ENCODE measurements at places on chromosomes 7 and 10.

DNA sequence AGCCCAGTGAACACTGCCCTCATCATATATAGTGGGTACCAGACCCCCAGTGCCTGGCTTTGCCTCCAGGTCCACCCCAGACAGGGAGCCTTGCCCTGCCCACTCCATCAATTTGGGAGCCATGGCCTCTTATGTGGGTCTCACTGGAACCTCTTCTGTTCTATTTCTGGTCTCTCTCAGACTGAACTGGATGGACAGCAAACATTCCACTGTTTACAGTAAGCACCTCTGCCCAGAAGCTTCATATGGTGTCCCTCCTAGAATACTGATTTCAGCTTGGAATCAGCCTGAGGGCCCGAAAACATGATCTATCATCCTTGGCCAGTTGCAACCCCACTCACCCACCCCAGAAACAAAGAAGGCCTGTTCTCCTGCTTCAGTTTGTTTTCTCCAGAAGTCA is 81.0 kb upstream of the SLF2 start:
- DNase-seq = no peak

- peak; percentile 48 for DNase-seq
These were observed 1.3 kb downstream of the ZNRF2 start for GRCh38 chr7:30285536-30286284.

DNA sequence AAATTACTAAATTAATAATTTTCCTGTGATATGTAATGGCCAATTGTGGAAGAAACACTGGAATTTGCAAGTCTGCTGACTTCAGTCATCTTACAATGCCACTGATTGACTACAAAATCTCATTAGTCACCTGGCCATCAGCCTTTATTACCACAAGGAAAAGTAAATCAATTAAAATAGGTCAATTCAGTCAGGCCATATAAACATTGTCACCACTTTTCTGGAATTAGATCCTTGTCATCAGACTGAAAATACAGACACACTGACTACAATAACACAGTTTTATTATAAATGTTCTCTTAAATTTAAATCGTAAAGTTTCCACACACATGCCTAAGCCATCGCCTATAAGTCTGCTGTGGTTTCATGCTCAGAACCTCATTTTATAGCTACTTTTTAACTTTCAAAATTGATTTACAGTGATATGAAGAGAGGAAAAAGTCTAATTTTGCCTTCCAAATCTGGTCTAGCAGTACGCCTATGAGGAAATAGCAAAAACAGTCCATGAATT is 54.2 kb downstream of the RTKN2 start:
- DNase-seq = no peak

DNA sequence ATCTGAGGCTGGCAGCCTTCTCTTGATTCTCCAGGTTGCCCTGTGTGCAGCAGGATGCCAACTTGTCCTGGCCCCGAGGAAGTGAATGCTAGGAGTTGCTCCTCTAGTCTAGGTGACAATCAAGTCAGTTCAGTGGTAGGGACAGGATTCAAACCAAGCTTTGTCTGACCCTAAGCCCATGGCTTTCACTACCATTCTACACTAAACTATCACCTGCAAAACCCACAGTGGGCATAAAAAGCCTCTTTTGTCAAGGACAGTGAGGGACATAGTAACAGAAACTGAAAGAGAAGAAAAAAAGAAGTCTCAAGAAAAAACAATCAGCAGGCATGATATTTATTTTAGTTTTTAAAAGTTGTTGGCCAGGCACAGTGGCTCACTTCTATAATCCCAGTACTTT is 33.5 kb downstream of the KCNMA1 start:
- DNase-seq = no peak

DNA sequence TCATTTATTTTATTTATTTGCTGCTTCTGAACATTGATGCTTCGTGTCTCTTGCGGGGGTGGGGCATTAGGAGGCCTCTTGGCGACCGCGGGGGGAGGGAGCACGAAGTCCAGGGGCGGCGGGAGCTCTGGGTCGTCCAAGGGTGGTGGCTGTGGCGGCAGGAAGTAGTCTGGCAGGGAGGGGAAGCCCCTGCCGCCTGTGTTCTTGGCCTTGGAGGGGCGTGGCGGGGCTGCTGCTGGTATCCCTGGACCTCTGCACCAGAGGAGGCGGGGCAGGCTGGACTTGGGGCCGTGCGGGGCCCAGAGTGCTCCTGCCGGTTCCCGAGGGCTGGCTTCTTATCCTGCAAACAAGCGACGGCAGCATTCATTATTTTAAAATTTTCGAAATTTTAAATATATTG is 70.5 kb upstream of the ABI1 start:
- DNase-seq = no peak

GRCh38 chr10:75469006-75469616 is 37.7 kb downstream of the LRMDA start:
- no peak for DNase-seq

Measured in T-cell (primary cell).